ENCODE measurements at places on chromosomes 5 and 9.

- no peak for DNase-seq
Observed at GRCh38 chr9:118961857-118962256, 407.4 kb downstream of the BRINP1 start.

GRCh38 chr5:320524-321229 is 837 bp upstream of the AHRR start:
- no peak for DNase-seq

- DNase-seq = no peak
Observed at GRCh38 chr9:124696101-124696500, 75.0 kb downstream of the NR6A1 start.

DNA sequence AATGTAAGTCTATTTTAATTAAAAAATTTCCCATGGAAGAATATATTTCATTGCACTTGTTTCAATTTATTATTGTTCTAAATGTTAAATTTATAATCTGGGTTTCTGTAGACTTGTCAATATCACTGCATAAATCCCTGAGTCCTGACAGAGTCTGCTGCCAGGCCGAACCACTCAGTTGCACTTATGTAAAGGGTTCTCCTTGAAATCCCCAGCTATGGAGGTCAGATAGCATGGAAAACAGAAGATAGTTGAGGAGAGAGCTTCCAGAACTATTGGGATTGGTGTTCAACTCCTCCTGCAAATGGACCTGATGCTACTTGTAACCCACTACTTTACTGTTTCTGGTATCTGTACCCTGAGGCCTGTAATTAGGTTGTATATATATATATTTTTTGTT is 37.2 kb downstream of the KDM4C start:
- no peak for DNase-seq

Data from spinal cord (tissue), 10 donors.